Activated T-helper 17 cell treated with anti-CD3 and anti-CD28 coated beads, Interleukin-2, amount 50 U/mL, for 72 hours (primary cell): ENCODE measurements at places on chromosomes 16 and 17.

DNA sequence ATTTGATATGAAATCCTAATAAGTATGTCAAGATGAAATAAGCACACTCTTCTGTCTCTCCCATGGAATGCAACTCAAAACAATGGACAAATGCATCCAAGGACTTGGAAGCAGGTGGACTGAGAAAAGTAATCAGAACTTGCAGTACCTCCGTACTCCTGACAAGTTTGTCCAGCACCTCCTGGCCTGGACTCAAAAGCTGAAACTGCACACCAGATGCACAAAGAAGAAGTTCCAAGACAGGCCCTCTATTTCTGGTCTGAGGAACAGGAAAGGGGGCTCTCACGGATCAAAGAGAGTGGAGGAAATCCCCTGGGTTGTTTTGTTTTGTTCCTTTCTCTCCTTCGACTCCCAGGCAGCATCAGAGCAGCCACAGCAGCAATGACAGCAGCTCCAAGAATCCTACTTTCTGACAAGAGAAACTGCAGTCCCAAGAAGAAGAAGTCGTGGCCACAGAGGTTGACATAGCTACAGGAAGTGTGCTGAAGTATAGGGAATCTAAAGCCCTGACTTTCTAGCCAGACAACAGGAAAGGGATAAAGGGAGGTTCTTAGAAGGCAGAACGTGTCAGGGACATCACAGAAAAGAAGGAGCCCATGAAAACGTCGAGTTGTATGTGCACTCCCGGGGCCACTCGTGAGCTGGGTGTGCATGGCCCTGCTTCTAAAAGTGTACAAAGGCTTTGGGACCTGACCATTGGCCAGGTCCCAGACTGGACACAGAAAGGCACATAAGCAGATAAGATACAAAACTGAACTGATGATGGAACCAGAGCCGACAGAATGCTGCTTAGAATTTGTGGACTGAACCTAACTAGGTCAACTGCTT, 29.3 kb downstream of the AKAP10 start:
- ATAC-seq, result no peak

DNA sequence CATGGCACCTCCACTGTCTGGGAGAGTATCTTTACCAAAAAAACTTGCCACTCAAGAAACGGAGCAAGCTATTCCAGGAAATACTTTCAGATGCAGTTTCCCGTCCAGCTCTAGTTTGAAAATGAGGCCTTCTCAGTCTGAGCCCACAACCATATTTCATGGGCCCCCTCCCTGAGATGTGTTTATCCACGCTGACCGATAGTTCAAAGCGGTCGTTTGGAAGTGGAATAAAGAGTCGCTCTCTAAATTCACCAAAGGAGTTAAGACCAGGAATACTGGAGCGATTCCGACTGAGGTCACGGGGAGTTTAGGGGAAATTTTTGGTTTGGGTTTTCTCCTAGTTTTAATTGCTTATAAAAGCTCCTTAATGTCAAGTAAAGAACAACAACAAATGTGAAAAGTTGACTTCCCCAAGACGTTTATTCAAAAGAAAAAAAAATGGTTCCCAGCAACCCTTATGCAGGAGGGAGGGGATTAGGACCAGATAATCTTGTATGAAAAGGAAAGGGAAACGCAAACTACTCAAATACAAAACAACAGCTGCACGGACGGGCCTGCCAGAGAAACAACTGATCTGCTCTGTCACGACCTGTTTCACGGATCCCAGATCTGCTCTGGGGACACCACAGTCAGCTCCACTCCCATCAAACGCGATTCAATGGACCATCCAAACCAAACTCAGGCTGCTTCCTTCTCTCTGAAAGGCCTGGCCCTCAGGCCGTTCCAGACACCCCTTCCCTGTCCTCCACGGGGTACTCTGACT, 77.1 kb downstream of the MRM3 start:
- no peak for ATAC-seq

GRCh38 chr17:28515518-28515917, 9.4 kb downstream of the FOXN1 start:
- no peak for ATAC-seq

- ATAC-seq, result no peak
Measured at GRCh38 chr17:81388091-81388611, 7.1 kb upstream of the BAHCC1 start.

GRCh38 chr17:67862614-67863217, 37.4 kb downstream of the BPTF start:
- no peak for ATAC-seq
